ENCODE measurements at places on chromosomes 1 and 21.

DNA sequence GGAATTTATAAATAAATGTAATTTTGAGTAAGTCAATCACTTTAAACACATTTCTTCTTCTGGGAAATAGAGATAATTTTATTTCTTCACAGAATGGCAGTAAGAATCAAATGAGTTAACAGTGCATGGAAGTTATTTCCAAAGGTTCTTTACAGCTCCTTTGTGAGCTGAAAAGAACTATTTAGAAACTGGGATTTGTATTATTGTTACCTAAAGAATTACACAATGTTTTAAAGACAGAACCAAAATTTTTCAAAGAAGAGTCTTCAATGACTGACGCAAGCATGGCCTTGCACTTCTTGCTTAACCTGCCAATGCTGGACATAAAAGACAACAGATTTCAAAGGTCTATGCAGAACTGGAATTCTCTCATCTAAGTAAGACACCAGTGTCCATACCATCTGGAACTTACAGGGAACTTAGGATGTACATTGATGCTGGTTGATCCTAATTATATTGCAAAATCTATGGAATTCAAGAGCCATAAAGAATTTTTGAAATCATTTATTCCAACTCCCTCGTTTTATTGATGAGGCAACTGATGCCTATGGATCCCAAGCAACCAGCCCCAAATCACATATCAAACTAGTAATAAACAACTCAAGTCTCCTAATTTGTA, 2.7 kb downstream of the COLGALT2 start:
- DNase-seq: no peak

- no peak for DNase-seq
Measured at GRCh38 chr1:108601708-108602410, 42.0 kb downstream of the EEIG2 start.

- no peak for DNase-seq
Measured at GRCh38 chr1:24775916-24776315, 30.7 kb downstream of the CLIC4 start.

DNA sequence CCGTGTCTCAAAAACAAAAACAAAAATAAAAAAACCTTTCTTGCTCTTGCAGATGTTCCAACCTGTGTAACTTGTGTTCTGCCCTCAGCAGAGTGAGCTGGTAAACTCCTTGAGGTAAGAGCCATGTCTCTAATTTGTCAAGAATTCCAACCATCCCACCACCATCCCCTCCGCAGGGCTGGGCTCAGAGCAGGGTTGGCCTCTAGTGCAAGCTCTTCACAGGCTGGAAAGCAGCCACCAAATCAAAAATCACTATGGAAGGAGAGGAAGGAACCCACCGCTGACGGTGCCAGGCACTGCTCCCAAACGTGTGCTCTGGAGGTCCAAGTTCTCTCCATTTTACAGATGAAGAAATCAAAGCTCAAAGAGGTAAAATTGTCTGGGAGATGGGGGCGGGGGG, 9.4 kb downstream of the PLEKHA6 start:
- DNase-seq: no peak

DNA sequence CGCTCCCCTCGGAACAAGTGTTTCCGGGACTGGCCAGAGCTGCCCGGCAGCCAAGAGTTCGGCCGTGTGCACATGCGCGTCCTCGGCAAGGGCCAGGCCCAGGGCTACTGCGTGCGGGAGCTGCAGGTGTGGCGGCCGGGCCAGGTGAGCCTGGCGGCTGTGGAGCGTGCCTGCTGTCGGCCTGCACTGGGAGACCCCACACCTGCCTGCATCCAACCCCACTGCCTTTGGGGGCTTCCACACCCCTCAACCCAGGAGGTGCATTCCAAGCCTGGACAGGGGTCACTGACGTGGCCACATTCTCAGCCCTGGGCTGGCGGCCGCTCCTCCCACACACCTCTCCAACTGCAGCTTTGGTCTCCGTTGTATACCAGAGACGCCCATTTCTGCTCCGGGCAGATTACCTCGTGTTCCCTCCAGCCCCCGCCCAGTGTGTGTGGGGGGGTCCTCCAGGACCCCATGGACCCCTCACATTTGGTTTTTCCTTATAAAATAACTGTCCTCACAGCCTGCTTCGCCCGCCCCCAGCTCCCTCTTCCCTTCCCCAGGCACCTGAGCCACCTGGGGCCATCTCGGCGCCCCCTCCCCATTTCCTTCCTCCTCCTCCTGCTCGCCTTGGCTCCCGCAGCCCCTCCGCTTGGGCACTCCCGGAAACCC, 6.1 kb downstream of the RNF223 start:
- no peak for DNase-seq

DNA sequence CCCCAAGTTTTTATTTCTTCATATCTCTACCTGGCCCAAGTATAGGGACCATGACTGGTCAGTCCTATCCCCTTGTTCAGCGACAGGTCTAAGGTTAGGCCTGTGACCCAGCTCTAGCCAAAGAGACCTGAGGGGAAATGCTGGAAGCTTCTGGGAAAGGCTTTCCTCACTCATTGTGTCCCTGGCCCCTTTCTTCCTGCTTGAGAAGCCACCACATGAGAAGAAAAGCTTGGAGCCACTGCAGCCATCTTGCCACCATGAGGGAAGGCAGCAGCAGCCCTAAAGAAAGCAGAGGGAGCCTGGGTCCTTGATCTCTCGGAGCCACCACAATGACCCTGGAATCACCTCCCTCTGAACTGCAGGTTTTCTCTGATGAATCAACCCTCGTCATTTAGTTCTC, 43.4 kb downstream of the ATF3 start:
- no peak for DNase-seq

- no peak for DNase-seq
Measured at GRCh38 chr1:204842892-204843291, 27.8 kb upstream of the NFASC start.

- no peak for DNase-seq
Measured at GRCh38 chr1:9449110-9449627, 90.1 kb upstream of the SLC25A33 start.

- no peak for DNase-seq
Measured at GRCh38 chr1:155241841-155242264, 13.4 kb downstream of the ENTREP3 start.

DNA sequence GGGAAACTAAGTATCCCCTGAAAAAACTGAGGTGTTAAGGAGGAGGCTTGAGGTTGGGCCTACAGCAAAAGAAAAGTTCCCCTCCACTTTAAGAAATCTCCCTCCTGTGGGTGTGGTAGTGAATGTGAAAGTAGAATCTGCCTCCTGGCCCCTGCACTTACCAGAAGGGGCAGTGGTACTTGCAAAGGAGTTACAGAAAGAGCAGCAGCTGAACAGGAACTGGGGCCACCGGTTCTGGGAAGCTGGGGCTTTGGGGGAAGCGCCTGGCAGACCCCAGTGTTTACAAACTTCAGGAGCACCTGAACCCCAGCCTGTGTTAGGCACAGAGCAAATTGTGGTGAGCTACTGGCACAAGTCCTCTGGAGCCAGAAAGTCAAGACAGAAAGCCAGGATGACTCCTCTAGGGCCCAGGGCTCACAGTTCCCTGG, 250.2 kb upstream of the FGGY start:
- no peak for DNase-seq

DNA sequence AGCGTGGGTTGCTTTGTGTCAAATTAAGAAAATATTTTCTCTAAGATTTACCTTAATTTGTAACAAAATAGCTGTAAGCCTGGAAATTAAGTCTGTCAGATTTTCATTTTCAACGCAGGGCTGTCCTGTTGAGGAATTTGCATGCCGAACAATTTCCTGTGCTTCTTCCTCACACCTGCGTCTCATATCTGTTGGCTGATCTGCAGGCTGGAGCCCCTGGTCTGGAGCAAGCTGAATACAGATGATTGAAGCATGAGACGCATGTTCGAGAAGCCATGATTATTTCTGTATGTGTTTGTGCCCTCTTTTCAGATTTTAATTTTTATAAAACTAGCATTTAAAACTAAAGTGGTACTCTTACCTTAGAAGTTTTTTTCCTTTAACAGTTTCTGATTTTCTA, 9.8 kb downstream of the MIXL1 start:
- no peak for DNase-seq

DNA sequence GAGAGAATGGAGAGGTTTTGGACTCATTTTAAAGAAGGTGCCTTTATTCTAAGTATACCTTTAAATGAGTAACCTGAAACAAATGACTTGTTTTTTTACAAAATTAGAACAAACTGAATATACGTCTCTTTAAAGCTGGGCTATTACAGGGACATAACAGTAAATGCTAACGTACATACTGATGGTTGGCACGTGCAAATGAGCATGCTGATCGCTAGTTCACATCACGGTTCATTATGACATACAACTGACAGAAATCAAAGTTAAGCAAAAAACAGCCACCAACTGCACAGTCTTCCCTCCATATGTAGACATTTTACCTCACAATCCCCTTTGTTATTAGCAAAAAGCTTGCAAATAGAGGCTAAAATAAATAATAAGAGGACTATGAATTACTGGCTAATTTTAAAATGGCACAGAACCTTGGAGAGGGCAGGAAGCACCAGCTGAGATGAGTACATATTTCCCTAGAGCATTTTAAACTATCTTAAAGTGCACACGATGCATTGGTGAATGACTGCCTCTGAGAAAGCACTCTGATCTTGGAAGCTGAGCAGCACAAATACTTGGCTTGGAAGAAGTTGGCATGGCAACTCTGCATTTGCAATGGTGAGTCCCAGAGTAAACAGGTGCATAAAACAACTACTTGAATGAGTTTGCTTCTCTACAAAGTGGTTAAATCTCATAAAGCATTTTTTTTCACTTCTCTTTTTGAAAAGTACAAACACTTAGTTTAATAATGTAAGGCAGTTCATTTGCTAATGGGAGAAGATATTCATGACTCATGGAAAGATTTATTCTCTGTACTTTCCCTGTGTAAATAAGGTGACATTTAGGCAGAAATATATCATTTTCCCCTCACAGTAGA, 204.7 kb downstream of the LHX8 start:
- peak; percentile 79 for DNase-seq

DNA sequence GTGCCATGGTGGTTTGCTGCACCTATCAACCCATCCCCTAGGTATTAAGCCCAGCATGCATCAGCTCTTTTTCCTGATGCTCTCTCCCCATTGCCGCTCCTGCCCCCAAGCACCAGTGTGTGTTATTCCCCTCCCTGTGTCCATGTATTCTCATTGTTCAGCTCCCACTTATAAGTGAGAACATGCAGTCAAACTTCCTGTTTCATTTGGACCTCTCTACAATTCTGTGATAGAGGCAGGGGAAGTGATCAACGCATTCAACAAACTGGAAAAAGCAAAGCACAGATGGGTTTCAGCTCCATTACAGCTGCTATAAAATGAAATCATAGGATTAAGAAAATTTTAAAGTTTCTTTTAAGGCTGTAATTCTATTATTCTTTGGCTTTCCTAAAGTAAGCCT, 23.3 kb upstream of the CD55 start:
- no peak for DNase-seq

GRCh38 chr21:23950344-23950743, 1656.9 kb downstream of the MRPL39 start:
- DNase-seq: no peak

DNA sequence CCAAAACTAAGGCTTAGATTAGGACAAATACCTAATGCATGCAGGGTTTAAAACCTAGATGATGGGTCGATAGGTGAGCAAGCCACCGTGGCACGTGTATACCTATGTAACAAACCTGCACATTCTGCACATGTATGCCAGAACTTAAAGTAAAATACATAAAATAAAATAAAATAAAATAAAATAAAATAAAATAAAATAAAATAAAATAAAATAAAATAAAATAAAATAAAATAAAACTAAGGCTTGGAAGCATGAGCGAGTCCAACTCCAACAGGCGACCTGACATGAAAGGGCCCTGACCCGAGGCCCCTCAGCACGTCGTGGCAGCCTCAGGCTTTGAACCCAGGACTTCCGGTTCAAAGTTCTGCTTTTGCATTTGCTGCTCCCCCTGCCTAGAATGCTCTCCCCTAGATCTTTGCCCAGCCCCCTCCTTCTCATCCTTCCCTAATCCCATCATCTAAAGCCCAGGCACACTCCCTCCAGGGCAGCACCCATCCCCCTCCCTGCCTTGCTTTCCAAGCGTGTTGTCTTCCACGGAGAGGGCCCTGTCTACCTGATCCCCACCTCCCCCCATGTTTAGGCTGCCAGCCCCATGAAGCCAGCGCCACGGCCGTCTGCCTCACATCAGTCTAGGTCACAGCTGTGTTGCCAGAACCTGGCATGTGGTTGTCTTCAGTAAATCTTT, 64.3 kb downstream of the TAS1R2 start:
- DNase-seq: no peak

DNA sequence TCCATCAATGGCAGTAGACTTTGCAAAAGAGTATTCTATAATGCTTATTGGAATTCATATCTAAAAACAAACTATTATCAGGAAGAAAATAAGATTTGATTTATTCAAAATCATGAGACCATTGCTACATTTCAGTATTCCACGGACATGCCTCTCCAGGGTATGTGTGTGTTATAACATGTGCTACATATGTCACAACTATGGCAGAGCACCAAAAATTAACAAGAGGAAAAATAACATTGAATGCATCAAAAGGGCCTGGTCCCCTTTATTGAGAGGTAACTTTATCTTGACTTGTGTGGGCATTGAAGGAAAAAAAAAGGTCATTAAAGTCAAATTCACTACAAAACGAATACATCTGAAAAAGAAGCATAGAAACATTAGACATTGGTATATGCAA, 22.6 kb upstream of the LRRC8B start:
- DNase-seq: no peak

GRCh38 chr21:42533306-42533962, 19.8 kb downstream of the SLC37A1 start:
- no peak for DNase-seq

DNA sequence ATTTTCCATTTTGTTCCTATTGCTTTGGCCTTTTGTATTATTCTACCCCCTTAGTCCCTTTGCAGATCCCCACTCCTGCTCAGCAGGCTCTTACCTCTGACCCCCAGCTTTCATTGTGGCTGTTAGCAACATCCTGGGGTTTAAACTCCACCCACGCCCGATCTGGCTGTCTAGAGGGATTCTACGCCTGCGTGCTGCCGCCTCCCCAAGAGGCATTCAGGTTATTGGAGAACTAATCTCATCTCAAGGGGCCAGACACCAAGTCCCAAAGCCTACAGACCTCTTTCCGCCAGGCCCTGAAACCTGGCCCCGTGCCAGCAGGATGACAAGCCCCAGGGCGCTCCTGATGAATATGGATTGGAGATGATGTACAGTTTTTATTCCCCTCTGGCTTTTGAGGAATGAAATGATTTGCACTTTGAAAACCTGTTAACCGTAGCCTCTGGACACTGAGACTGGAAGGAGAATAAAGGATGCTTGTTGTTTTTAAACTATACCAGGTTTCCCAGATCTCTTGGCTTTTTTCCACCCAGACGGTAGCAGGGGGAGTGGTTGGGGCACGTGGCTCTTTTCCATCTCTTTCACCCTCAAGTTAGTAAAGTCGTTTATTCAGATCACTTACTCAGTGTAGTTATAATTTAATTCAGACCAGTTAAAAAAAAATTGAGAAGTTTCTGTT, 14.5 kb upstream of the IKBKE start:
- DNase-seq: peak; percentile 79

GRCh38 chr1:150905301-150905700, 18.4 kb downstream of the CTXND2 start:
- DNase-seq: no peak

- no peak for DNase-seq
Measured at GRCh38 chr1:1066403-1067283, 7.5 kb downstream of the RNF223 start.

GRCh38 chr1:156648951-156649350, 7.0 kb downstream of the BCAN start:
- no peak for DNase-seq

All from NCI-H1436 treated with DMSO at 0.1 percent for 48 hours (cell line).